ENCODE measurements at places on chromosomes 2 and 18.

GRCh38 chr2:124625561-124625960 lies 600.5 kb downstream of the CNTNAP5 start:
- no peak for DNase-seq

DNA sequence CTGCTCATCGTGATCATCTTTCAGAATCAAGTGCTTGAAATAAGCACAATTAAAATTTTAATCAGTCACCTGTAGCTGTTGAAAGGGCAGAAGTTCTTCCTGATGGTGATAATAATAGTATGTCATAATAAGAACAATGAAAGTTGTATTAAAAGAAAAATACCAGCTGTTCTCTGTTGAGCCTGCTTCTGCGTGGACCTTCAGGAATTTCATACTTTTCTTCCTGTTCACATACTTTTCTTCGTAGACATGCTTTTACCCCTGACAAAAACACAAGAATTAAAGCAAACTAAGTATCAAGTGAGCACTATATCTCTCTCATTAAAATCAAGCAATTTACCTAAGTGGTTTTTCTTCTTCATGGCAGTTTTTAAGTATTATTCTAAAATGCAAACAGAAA lies 79.2 kb downstream of the BARD1 start:
- no peak for DNase-seq

- peak; percentile 99 for DNase-seq
Measured at GRCh38 chr2:219688560-219689445, 61.4 kb downstream of the SLC4A3 start.

DNA sequence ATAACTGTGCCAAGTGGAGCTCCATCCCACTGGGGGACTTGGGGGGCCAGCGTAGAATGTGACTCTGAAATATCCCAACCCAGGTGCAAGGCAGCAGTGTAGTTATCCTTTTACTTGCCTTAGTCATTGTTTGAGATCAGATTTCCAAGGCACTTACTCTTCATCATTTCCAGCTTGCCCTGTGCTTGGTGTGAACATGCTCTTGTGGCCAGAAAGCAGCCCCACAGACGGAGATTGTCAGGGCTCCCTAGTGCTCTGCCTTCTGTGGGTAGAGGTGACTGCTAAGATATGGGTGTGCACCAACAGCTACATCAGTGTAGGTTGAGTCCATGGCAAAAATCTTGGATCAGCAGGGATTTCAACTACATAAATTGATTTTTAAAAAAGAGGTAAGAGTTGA lies 2010.0 kb upstream of the PIK3C3 start:
- DNase-seq = no peak

GRCh38 chr2:129778584-129778877 lies 200.9 kb upstream of the RAB6C start:
- no peak for DNase-seq

- DNase-seq = no peak
Measured at GRCh38 chr2:60380411-60380810, 173.0 kb downstream of the BCL11A start.

GRCh38 chr18:48940854-48941611 lies 9.7 kb downstream of the SMAD7 start:
- DNase-seq = no peak

DNA sequence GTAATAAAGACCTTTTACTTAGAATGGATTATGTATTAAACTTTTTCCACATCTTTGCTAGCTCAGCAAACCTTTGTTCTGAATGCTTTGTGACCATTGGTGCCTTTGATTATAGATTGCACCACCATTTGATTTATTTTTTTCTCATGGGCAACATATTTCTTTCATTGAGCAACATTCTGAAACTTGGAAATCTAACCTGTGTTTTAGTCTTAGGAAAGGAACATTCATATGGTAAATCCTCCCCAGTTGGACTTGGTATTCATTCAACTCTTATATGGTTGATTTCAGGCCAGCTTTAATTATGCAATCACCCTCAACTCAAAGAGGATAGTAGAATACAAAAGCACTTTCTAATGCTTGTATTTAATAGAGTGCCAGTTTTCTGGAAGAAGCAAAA lies 1077.9 kb upstream of the ZEB2 start:
- DNase-seq = no peak

DNA sequence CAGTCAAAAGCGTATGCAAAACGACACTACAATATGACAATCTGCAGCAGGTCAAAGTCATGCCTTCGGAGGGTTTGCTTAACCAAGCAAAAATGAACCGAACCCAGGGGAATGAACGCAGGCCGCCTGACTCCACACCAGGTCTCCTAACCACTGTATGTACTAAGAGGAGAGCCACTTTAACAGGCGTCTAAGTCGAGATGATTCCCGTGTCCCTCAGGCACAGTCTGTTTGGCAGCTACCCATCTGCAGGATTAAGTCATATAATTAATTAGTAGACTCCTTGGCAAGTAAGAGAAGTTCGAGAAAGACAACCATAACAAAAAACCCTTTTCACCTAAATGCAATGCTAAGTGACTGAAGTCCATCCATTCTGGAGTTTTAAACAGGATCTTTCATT lies 15.2 kb downstream of the CYB5A start:
- DNase-seq = peak; percentile 16

- DNase-seq = no peak
Measured at GRCh38 chr2:204008352-204008751, 71.8 kb downstream of the ICOS start.

DNA sequence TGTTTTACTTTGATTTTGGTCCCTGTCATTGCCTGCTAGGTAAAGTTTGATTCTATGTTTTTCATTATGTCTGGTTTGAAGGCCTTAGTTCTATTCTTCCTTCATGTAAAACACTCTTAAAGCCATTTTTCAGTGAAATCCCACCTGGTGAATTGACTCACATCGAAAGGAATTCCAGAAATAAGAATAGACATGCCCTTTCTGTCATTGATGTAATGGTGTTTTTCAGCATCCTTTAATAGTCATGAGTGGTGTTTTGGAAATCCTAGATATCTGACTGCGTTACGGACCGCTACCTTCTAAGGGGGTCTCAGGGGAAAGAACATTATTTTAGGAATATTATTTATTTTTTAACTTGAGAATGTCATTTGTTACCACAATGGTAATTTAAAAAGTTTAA lies 104.5 kb upstream of the ZEB2 start:
- no peak for DNase-seq

- DNase-seq = no peak
Measured at GRCh38 chr2:68176657-68177056, 19.0 kb downstream of the PNO1 start.

DNA sequence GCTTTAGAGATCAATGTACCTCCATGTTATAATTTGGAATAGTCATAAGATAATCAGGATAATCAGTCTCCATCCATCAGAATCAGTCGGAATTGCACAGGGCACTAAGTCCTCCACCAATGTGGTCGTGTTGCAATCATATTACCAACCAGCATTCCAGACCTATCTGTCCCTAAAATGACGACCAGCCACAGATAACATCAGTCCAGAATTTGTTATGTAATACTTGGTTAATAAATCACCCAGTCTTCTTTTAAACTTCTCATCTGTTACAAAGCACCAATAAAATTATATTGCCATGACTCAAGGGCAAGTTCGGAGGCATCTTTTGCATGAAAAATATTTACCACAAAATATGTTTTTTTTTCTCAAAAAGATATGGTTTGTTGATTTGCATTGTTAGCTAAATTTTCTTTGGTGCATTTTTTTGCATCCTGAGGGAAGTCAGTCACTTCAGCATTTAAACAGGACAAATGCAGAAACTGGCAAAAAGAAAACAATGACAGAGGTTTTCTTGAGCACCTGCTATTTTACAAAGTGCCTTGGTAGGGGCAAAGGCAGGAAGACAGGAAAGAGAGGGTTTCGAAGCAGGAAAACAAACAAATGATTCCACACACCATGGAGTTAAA lies 29.3 kb downstream of the PIEZO2 start:
- DNase-seq = peak; percentile 72

DNA sequence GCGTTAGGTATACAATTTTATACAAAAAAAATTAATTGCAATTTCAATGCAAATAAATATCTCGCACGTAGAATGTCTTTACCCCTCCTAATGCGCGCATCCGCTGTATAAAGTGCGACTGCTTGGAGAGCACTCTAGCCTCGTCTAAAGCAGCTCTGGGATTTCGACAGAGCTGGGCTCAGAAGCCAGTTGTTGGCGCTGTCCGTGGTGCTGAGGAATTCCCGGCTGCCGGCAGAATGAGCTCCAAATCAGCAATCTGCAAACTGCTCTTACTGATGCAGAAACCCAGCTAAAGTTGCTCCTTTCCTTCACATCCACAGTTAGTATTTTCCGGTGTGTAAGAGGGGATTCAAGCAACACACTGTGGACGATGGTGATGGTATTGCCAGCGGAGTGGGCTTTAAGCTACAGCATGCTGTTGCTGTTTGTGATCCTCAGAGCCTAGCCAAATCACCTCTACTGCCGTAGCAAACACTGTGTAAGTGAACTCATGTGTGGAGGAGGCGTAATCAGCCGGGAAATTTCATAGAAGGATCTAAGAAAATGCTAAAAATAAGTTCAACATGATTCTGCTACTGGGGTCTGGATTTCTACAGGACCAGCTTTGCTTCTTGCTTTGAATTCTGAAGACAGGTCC lies at the start of gene VWC2L:
Gene VWC2L, plus strand, starts transcription at position 137 of the 637 bp plus-strand sequence. CDS start 3,140 bp downstream, outside the sequence.
- DNase-seq = peak; percentile 75

- no peak for DNase-seq
Measured at GRCh38 chr18:77210249-77210648, 39.4 kb upstream of the GALR1 start.

DNA sequence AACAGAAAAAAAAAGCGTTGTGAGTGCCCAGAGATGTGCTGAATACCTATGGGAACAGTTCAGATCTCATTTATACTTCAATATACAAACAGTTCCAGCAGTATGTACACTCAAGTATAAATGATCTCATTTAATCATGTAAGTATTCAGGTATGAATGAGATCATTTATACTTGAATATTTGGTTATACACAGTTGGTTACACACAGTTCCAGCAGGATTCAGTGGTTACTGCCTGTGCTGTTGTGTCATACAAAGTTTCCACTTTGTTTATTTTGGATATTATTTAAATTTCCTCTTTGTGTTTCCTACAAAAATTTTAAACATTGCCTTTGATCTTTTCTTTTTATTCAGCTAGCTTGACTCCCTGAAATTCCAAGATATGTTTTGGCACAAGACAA lies 293.5 kb upstream of the SLC39A10 start:
- peak; percentile 28 for DNase-seq

DNA sequence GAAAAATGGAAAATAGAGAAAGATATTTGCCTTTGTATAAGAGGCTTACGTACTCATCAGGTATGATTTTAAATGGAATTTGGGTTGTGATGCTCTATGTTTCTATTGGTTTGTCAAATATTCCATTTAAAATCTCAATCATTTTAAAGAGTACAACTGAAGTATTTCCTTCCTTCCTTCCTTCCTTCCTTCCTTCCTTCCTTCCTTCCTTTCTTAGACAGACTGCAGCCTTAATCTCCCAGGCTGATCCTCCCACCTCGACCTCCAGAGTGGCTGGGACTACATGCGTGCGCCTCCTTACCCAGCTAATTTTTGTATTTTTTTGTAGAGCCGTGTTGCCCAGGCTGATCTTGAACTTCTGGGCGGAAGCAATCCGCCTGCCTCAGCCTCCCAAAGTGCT lies 15.4 kb upstream of the DYNC1I2 start:
- no peak for DNase-seq

GRCh38 chr2:8319219-8319618 lies 362.6 kb upstream of the ID2 start:
- no peak for DNase-seq

DNA sequence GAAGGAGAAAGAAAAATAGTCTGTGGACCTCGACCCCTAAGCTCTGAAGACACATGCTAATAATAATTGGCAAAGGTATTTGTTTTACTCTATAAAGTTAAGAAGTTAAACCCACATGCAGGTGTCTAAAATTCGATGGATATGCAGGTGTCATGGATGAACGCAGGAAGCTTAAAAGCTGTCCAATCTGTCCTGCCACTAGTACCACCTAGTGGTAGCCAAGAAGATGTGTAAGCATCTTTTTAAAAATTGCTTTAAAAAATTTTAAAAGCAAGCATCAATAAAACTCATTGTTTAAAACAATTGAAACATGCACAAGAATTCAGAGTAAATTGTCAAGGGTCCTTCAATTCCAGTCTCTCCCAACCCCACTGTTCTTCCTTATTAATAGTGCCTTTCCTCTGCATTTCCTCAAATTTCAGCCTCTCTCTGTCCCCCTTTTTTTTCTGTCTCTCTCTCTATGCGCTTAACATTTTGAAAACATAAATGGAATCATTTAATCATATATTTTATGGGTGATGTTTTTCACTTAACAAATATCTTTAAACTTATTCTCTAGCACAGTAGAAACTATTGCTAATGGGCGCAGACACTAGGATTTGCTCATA lies 30.6 kb upstream of the PPP3R1 start:
- peak; percentile 58 for DNase-seq

GRCh38 chr2:193907561-193907960 lies 1712.8 kb upstream of the TMEFF2 start:
- DNase-seq = no peak

DNA sequence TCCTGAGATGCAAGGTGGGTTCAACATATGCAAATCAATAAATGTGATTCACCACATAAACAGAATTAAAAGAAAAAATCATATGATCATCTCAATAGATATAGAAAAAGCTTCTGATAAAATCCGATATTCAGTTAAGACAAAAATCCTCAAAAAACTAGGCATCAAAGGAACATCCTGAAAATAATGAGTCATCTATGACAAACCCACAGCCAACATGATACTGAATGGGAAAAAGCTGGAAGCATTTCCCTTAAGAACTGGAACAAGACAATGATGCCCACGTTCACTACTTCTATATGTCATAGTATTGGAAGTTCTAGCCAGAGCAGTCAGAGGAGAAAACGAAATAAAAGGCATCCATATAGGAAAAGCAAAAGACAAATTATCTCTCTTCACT lies 80.4 kb downstream of the MYO3B start:
- no peak for DNase-seq

DNA sequence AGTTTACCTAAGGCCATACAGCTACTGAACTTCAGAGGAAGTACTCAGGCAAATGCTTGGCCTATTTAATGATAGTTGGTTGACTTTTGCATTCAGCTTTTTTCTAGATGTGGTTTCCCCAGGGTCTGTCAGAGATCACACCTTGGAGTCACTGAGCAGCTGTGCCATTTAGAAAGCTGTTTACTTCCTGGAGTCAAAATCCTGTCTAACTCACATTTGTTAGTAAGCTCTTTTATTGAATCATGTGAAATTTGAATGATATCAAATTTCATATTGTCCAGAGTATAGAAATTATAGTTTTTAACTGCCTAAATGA lies 7.6 kb upstream of the TRIB2 start:
- no peak for DNase-seq
